ENCODE measurements at places on chromosomes 1 and 21.

DNA sequence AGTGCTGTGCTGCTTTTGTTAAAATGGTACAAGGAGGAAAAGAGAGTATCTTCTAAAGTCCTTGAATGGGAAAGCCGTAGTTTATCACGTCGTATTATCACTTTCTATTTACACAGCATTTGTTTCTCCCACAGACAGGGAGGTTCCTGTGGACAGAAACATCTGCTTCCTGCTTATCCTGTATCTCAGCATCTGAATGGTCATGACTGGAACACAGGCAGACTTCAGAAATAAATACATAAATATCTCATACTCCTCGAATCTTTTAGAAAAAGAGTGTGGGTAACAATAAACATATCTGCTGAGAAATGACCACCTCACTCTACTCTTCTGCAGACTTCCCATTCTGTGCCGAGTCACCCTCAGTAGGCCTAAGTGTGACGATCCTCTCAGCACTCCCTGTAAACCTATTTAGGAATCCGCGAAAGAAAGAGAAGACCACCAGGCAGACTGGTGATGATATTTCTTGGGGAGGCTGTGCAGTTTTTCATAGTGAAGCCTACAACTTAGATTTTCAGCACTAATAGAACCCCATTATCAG lies 393.5 kb downstream of the SMYD3 start:
- DNase-seq = no peak

DNA sequence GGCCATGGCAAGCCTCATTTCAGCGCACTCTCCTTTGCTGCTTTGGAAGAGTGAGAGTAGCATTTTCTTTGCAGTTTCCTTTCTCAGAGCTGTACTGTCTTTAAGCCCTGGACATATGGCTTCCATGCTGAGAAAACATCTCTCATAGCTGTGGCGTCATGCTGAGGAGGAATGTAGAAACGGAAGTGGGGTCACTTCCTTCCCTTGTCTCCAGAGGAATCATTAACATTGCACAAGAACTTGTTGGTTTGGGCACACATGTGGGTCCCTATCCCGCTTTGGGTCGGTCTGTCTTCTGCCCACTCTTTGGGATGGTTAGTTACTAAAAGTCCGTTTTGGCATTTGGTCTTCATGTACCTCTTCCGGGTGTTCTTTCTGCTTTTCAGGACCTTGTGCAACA lies 5.6 kb downstream of the MFN2 start:
- no peak for DNase-seq

GRCh38 chr1:6880951-6881690 lies 95.9 kb downstream of the CAMTA1 start:
- no peak for DNase-seq

DNA sequence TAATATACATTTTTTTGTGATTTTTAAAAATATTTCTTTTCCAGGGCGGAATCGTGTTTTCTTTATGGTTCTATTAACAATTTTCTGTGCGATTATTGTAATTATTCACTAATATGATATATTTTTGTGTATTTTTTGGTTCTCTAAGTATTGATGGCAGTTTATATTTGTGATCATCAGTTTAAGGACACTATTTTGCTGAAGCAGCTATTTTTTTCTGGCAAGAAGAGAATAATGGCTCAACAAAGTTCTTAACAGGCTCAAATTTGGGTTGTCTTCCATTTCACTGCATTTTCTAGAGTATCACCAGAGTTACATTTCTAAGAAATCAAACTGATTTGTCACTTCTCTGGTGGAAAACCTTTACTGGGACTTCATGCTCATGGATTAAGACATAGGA lies 178.4 kb downstream of the HS2ST1 start:
- DNase-seq = no peak

DNA sequence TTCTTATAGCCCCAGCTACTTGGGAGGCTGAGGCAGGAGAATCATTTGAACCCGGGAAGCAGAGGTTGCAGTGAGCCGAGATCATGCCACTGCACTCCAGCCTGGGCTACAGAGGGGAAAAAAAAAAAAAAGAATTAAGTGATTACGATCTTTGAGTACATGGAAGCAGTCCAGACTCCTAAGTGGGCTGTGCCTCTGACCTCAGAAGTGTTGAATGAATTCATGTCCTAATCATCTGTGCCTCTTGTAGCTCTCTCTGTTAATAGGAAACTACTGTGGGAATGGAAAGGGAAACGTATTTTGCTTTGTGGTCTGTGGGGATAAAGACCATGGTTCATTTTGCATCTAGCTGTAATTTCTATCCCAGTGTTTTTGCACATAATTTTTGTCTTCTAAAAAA lies 8.4 kb upstream of the IVNS1ABP start:
- no peak for DNase-seq

GRCh38 chr1:77412069-77412819 lies 130.4 kb downstream of the AK5 start:
- no peak for DNase-seq

- DNase-seq = no peak
Measured at GRCh38 chr1:171138980-171139379, 46.1 kb upstream of the FMO2 start.

GRCh38 chr1:233082778-233083550 lies 132.6 kb downstream of the NTPCR start:
- DNase-seq = no peak

DNA sequence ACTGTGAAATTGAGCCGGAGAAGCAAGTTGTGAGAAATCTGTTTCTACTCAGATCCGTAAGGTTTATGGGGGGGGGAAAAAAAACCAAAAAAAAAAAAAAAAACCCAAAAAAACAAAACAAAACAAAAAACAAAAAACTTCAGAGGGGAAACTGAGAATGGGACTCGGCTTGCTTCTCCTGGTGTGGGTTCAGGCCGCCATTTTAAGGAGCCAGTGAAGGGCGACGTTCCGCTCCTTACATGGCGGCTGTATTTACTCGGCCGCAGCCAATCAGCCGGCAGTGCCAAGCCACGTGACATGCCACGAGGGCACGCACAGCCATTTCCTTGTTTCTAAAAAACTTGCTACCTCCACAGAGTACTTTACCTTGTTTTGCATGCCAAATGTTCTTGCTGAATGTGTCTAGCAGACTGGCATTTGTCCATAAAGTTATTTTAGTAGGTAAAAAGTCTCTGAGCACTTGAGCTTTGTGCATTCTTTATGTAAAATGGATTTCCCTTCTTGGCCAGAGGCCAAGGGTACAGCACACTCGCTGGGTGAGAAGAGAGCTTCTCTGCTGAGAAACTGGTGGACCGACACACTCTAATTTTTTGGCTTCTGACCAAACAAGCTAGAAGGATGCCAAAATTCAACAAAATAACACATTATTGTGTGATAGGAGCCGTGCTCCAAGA lies 101.8 kb downstream of the NFIA start:
- DNase-seq = no peak

DNA sequence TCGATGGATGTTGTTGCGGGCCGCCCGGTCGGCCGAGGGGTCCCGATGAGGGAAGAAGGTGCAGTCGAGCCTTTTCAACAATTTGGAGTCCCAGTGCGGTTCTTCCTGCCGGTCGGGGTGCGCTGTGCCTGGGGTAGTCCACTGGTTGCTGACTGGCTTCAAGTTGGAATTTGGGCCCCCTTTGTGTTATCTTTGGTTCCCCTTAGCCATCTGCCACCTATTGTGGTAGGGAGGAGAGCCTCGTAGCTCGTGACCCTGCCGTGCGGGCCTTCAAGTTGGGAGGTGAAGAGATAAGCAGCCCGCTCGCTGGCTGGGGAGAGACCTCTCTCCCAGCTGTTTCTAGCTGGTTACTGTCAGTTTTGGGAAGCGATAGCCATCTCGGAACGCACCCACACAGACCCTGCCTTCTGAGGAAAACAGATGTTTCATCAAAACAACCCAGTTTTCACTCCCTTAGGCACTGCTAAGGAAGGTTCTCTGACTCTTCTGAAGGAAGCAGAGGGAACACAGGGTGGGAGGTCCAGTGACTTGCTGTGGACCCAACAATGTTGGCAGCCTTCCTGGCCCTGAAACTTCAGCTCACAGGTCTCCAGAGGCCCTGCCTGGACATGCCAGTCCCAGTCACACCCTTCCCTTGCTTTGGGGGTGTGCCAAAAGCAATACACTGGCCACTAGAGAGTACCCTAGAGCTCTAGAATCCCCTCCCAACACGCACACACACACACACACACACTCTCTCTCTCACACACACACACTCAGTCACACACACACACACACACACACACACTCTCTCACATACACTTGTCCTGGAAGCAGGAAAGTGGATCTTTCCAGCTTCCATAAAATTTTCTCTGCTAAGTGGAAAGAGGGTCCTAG lies 1.0 kb downstream of the BTG2 start:
- DNase-seq = peak; percentile 76

GRCh38 chr1:153001382-153001781 lies at the start of gene SPRR3:
TSS of gene SPRR3 (plus strand) at chr1:153001749. CDS start at chr1:153003021, 1,272 bp downstream.
- no peak for DNase-seq

GRCh38 chr1:67634396-67634935 lies 50.5 kb upstream of the GADD45A start:
- no peak for DNase-seq

- DNase-seq = no peak
Measured at GRCh38 chr1:178599745-178600144, 86.8 kb downstream of the TEX35 start.

- DNase-seq = no peak
Measured at GRCh38 chr1:5620997-5621396, 371.2 kb downstream of the NPHP4 start.

- DNase-seq = peak; percentile 81
Measured at GRCh38 chr1:44801491-44802305, 1.5 kb downstream of the PLK3 start.

DNA sequence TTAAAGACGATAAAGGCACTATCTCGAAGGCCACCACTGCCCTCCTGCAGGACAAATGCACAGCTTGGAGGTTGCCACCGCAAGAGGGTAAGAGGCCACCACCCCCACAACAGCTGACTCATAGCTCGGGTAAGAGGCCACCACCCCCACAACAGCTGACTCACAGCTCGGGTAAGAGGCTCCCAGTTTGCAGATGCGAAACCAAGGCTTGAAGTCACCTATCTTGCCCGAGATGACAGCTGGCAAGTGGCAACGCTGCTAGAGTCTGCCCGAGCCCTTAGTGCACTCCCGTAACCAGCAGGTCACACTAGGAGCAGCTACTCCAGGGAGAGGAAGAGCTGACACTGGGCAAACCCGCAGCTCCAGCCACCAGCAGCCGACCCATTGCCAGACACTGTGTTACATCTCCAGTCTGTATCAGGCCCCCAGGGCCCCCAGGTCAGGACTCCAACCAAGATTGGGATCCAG lies 17.1 kb upstream of the SPSB1 start:
- peak; percentile 93 for DNase-seq

DNA sequence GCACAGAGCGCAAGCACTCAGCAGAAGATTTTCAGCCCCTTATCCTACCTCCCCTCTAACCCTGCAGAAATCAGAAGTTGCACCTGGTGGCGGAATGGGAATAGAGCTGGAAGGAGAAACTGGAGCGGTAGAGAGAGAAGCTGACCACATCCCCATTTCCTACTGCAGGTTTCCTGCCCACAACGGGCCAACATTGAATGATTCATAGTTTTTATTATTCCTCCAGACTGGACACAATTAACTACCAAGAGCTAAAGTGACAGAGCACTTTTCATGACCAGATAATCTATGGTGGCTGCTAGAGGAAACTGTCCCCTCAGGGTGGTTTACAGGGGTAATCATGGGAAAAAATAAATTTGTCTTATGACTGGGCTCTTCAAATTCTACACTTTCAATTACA lies 21.3 kb upstream of the LRRC8D start:
- DNase-seq = no peak

DNA sequence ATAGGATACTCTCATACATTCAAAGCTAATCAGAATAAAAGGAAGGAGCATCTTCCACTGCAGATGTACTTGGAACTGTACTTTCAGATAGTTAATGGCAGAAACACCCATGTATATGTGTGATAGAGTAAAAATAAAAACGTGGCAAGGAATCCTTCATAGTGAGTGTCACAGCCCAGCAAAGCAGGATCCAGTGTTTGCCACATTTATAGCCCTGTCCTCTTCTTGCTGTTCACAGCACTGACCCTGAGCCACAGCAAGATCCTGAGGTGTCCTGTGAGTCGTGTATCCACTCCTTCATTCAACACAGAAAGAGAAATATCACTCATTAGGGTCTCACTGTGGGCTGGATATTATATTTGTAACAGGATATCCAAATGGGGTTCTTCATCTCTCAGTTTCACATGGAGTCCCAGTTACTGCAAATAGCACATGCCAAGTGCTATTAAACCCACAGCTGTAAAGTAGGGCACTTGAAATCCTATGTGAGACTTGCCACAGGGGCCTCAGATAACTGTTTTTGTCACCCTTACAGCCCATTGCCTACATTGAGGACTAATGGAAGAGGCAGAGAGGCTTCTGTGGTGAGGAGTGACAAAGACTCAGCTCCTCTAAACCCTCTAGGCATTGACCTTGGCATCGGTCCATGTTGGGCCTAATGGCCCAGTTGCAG lies 41.3 kb downstream of the CYP2J2 start:
- no peak for DNase-seq

GRCh38 chr1:117657031-117657430 lies 51.2 kb downstream of the TENT5C start:
- DNase-seq = no peak

DNA sequence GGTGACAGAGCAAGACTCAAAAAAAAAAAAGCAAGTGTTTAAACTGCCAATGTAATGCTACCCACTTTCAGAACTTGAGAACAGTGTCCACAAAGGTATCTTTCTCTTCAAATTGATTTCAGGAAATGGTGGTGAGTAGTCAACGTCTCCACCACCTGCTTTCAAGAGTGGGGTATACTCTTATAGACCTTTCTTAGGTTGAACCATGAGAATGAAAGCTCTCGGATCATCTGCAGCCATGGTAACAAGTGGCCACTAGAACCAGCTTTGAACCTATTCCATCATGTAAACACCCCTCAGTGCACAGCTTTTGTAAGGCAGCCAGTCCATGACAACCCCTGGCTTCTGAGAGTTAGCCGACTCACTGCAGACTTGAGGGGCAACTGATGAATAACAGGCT lies 107.4 kb downstream of the NTPCR start:
- no peak for DNase-seq

DNA sequence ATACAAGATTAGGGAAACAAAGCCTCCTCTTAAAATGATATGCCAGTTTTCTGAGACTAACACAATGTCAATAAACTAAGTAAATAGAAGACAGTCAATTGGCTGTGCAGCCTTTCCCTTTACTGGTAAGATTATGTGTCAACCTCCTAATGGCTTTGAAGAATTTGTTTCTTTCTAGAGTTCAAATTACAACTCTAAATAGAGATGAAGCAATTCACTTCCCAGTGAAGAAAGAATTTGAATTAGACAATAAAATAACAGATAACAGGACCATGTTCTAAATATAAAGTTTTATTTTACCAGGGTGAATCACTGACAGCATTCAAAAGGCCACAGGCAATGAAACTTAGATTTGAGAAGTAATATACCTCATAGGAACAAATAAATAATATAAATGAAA lies 680.3 kb downstream of the PLA2G4A start:
- no peak for DNase-seq

GRCh38 chr1:59308839-59309238 lies 11.9 kb downstream of the FGGY start:
- no peak for DNase-seq

- no peak for DNase-seq
Measured at GRCh38 chr21:18959817-18960216, 556.2 kb upstream of the TMPRSS15 start.

All from activated effector memory CD4-positive, alpha-beta T cell treated with anti-CD3 and anti-CD28 coated beads, Interleukin-2, amount 50 U/mL, for 16 hours (primary cell).